Body of pancreas (tissue), 4 donors: ENCODE measurements at places on chromosomes 3 and 15. TPM values are rescaled to one million over a fixed set of nuclear protein-coding genes. Genes with fewer than 3 reads are reported as not detected.

DNA sequence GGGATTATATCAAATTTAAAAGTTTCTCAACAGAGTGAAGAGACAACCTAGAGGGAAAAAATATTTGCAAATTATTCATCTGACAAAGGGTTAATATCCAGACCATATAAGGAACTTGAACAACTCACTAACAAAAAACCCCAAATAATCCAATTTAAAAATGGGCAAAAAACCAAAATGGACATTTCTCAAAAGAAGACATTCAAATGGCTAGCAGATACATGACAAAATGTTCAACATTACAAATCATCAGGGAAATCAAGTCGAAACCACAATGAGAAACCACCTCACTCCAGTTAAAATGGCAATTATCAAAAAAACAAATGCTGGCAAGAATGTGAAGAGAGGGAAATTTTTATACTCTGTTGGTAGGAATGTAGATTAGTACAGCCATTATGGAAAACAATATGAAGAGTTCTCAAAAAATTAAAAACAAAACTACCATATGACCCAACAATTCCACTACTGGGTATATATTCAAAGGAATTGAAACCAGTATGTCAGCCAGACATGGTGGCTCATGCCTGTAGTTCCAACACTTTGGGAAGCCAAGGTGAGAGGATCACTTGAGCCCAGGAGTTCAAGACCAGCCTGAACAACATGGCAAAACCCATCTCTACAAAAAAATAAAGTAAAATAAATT lies 88.5 kb downstream of the CSNK1G1 start:
- no peak for DNase-seq

DNA sequence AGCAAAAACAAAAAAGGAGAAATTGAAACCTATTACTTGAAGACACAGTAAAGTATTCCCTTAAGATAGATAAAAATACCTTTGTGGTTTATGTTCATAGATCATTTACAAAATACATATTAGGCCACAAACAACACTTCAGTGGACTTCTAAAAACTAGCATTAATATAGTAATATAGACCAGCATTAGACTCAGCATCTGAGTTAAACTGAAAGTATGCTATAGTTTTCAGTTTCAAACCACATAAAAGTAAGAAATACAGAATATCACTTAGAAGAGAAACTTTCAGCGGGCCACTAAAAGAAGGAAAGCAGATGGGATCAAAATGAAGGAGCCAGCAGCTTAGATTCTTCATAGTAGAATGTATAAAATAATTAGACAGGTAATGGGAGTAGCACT lies 86.6 kb downstream of the MSL2 start:
- no peak for DNase-seq

GRCh38 chr3:138625707-138626365 lies 17.3 kb downstream of the FAIM start:
- no peak for DNase-seq

The C3orf22 gene
- total RNA-seq = not detected

The CDHR4 gene
- total RNA-seq = not detected

The HDC gene
- total RNA-seq = not detected

DNA sequence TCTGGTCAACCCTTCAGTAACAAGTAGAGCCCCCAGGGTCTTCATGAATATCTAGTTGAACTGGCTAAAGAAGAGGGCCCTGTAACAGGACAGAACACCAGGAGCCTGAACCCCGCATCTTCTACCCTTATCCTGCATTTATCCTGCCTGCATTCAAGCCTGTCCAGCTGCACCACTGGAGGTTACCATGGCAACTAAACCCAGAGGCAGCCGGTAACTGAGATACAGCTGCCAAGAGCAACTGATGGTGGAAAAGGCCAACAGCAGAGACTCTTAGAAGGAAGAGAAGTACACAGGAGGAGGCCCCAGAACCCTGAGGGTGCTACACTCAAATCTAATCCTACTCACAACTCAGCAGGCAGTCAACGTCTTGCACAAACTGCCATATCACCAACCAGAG lies 3.7 kb upstream of the PRKAR2A start:
- peak; percentile 26 for DNase-seq

DNA sequence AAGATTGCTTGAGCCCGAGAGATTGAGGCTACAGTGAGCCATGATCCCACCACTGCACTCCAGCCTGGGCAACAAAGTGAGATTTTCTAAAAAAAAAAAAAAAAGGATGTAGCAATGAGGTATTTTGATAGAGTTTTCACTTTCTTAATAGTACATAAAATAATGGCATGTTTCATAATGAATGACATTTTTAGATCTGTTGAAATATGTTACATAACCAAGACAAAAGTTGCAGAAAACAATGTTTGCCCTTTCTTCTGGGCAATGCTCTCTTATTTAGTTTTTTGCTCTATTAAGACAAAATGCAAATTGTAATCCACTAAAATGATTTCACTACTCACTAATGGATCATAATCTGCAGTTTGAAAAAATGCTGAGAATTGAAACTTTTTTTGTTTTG lies 4.4 kb upstream of the MAPK6 start:
- no peak for DNase-seq

DNA sequence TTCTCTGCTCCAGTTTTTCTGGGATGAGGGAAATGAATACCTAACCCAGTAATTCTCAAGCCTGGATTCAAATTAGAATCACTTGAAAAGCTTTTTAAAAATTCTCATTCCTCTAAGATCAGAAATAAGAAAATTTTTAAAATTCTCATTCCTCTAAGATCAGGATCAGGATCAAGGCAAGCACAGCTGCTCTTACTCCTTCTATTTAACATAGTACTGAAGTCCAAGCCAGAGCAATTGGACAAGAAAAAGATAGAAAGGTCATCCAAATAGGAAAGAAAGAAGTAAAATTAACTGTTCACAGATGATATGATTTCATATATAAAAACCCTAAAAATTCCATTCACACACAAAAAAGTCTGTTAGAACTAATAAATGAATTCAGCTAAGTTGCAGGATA lies 24.2 kb upstream of the CLRN1 start:
- DNase-seq = no peak

DNA sequence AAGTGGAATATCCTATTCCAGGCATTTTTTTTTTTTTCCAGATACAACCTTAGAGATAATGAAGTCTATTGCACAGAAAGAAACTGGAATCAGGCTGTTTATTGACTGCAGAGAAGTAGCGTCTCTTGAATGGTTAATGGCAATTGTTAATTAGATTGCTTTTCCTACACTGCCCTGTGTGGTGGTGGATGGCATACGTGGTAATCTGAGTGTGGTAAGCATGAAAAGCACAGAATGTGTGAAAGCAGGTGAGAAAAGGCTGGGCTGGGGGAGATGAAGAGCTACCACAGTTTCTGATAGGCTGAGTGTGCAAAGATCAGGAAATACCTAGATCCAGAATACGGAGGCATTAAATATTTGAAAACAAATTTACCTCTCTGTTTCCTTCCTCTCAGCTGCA lies 486.3 kb upstream of the TBL1XR1 start:
- no peak for DNase-seq
